Adipocyte (in vitro differentiated cells): ENCODE measurements at places on chromosomes 6 and 20.
A peak's percentile ranks its signal among the peaks of the same experiment; 100 is the strongest.

GRCh38 chr20:47999166-47999565 lies 213.9 kb upstream of the SULF2 start:
- no peak for DNase-seq

DNA sequence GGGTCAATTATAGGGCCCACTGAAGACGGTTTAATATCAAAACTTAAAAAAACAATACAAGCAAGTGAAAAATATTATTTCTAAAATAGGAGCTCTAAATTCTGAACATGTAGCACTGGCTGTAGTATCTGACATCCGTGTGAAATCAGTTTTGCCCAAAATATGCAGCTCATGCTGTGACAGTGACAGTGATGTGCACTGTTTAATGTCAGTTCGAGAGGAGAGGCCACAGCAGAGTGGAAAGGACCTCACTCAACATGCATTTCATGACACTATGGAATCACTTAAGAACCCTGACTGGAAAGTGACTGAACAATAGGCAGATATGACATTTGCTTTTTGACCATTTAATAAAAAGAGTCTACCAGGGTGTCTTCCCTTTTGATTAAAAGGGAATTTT lies 397.0 kb downstream of the FRK start:
- DNase-seq = no peak

GRCh38 chr6:132392792-132393191 lies 8.5 kb downstream of the MOXD1 start:
- no peak for DNase-seq

DNA sequence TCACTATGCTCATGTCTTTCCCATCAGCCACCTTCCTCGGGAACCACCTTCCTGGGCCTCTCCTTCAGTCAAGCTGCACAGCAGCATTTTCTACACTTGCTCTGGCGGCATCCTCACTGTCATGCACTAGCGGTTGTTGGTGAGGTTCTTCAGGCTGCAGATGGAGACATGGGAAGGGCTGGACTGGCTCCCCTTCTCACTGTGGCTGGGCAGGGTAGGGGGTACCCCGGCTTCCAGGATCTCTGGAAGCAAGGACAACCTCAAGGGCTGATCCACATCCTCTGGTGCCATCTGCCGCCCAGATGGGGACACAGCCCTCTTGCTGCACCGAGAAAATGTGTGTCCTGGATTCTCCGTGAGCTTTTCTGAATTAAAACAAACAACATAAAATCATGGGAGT lies 180.1 kb upstream of the RNF24 start:
- DNase-seq = peak; percentile 58

GRCh38 chr20:48689388-48689787 lies 138.4 kb downstream of the PREX1 start:
- no peak for DNase-seq

DNA sequence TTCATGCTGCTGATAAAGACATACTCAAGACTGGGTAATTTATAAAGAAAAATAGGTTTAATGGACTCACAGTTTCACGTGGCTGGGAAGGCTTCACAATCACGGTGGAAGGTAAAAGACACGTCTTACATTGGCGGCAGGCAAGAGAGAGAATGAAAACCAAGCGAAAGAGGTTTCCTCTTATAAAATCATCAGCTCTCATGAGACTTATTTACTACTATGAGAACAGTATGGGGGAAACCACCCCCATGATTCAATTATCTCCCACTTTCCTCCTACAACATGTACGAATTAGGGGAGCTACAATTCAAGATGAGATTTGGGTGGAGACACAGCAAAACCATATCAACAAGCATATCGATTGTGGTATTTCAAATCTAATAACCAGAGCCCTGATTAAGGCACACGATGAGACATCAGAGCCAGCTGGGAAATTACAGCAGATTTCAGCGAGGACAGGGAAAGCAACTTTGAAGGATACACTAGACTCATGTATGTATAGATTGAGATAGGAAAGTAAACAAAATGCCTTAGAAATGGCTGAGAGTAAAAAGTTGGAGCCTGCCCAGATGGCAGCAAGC lies 129.8 kb upstream of the GJE1 start:
- no peak for DNase-seq

DNA sequence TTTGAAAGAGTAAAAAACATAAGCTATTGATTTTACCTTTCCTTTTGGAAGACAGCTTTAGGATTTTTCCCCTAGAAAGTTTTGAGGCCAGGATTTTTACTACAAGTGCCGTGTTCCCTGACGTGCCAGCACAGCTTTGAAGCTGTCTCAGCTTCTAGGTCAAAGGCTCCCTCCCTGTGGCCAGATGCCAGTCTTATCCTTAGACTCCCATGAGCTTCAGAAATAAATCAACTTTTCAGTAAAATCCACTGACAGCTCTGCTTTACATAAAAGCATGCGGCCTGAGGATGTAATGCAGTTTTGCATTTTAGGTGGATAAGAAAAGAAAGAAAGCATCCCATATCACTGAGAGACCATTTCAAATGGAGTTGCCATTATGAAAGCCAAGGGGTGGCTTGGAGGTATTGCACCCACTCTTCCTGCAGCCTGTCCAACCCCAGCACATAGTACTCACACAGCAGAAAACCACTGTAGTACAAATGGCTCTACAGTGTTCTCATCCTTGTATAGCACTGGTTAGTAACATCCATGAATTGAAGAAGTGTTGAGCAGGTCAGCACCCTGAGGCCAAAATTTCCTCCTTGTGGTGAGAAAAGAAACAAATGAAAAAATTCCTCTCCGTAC lies 15.2 kb upstream of the ATXN1 start:
- no peak for DNase-seq

DNA sequence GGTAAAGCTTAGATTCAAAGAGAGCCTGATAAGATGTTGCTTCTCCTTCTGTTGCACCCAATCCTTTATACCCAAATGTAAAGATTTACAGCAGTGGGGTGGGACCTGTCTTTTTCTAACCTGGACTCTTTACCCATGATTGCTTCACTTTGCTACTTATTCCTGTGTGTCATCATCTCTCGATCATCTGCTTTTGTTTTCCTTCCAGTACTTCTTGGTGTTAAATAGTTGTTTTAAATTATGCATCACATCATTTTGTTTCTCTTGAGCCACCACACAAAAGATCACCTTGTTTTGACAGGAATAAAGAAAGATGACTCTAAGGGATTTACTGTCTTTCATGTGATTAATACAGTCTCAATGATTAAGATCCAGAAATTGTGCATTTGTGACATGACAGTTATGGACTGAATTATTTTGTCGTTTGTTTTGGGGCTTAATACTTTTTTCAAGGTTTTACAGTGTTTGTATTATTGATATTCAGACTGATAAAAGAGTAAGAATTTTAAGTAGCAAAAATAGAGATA lies 123.1 kb downstream of the CDKAL1 start:
- DNase-seq = no peak

DNA sequence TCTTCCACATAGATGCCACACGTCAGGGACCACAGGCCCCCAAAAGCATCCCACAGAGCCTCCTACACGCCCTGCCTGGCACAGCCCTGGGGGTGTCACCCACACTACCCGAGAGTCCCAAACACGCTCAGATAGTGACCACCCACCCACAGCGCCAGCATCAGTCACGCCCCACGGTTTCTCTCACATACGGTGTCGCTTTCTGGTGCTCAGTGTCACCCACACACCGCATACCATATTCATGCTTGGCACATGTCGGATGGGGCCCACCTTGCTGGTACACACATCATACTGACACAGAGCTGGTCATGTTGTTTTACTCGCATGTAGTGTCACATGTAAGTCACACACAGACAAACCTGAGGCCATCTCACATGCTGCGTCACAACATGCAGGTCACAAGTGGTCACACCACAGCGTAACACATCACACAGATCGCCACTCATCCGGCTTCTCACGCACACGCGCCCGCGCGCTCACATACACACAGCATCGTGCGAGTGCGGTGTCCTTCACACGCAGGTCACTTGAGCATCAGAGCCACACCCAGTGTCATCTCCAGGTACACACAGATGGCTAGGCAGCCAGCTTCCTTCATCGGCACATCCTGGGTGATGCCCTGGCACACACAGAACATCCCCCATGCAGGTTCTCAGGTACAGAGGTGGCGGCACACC lies 3.4 kb downstream of the TEAD3 start:
- DNase-seq = no peak

- DNase-seq = no peak
Observed at GRCh38 chr20:36585410-36586125, 12.2 kb downstream of the TGIF2 start.

- DNase-seq = peak; percentile 0
Observed at GRCh38 chr6:159513074-159513720, 179.8 kb downstream of the SOD2 start.

- no peak for DNase-seq
Observed at GRCh38 chr20:11672959-11673358, 244.7 kb upstream of the BTBD3 start.

- no peak for DNase-seq
Observed at GRCh38 chr20:10696650-10697049, 22.9 kb upstream of the JAG1 start.

- DNase-seq = no peak
Observed at GRCh38 chr20:57649617-57650015, 29.4 kb upstream of the ZBP1 start.

DNA sequence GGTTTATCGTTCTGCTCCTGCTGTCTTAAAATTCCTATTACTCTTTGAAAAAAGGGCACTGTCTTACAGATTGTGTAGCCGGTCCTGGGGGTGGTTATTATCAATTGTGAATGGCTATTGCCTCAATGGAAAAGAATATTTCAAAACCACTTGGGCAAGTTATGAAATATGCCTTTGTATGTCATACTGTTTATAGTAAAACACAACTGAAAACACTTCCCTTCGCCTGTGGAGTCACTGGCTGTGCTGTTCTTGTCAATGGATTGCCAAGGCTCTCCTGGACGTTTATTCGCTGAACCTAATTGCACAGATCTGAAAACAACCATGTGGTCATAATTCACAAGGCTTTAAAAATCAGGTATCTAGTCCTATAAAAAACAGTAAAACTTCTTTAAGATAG lies 47.8 kb upstream of the TAGAP start:
- peak; percentile 50 for DNase-seq

- DNase-seq = no peak
Observed at GRCh38 chr6:169168302-169168630, 85.4 kb downstream of the THBS2 start.

DNA sequence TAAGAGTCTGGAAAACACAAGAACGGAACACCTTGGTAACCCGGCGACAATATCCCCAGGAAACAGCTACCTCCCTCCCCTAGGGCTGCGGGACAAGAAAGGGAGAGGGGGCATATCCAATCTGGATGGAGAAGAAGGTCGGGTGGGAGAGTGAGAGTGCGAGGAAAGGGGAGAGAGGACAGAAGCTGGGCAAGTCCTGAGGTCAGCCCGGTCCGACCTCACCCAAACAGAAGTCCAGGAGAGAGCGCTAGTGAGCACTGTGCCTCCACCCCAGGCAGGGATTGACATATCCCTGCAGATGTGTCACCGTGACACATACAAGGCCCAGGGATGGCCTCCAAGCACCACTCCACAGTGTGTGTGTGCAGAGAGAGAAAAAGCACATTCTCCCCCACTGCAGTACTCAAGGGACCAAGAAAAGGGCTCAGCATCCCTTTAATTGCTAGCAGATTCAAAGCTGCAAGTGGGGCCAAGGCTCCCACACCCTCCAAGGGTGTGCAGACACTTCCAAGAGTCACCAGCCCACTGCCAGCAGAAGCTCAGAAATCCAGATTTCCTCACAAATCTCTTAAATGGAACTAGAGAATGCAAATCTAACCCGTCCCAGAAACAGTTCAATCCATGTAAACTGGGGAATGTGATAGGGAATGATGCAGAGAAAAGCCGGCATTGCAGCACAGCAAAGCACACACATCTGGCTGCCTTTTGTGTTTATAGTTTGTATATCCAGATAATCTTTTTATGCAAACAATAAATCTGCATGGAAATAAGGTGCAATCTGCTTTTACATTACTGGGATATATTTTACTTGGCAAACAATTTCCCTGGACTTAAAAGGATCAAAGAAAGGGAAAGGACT lies 3.1 kb downstream of the PXDC1 start:
- peak; percentile 91 for DNase-seq

GRCh38 chr20:46899621-46900020 lies 5.0 kb downstream of the EYA2 start:
- DNase-seq = no peak

DNA sequence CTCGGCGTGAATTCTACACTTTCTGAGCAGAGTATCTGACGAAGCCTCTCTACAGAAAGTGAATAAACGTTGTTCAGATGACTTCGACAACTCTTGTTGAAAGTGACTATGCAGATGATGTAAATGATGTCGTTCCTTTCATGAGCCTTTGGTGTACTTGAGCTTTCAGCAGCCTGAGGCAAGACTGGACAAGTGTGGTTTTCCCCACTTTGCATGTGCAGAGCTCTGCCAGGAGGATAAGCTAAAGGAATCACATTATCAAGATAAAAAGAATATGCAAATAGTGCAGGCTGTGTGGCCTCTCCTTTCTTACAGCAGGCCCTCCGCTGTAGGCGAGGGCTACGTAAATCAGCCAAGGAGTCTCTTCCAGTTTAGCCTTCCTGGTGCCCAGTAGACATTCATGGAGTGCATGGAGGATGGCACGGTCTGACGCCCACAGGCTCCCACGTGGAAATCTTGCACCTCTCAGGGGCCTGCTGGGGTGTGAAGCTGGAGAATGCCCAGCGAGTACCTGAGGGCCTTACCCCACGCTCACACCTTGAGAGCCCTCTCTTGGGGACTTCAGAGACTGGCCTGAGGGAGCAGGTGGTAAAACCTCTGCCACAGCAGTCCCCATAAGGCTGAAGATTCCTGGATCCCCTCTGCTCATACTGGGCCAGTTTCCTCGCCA lies 54.9 kb downstream of the RPP40 start:
- no peak for DNase-seq

- DNase-seq = no peak
Observed at GRCh38 chr6:160215232-160215631, 43.4 kb downstream of the SLC22A2 start.

GRCh38 chr6:157434349-157435033 lies 53.5 kb downstream of the ZDHHC14 start:
- DNase-seq = peak; percentile 66

DNA sequence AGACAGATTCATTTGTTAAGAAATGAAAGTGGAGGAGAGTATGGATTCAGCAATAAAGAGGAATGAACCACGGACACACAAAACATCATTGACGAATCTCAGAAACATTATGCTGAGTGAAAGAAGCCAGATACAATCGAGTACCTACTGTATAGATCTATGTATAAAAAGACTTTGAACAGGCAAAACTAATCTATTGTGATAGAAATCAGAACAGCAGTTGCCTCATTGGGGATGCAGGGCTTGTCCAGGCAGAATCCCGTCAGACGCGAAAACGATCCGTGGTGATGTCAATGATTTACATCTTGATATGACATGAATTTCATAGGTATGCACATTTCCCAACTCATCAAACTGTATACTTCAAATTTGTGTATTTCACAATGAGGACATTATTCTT lies 265.2 kb downstream of the CBLN4 start:
- no peak for DNase-seq
